ENCODE measurements at places on chromosomes 5 and 9.

- DNase-seq: no peak
These were observed 278.0 kb downstream of the NTRK2 start for GRCh38 chr9:84947412-84947972.

- DNase-seq: no peak
These were observed 240.2 kb downstream of the PBX3 start for GRCh38 chr9:125987420-125987819.

DNA sequence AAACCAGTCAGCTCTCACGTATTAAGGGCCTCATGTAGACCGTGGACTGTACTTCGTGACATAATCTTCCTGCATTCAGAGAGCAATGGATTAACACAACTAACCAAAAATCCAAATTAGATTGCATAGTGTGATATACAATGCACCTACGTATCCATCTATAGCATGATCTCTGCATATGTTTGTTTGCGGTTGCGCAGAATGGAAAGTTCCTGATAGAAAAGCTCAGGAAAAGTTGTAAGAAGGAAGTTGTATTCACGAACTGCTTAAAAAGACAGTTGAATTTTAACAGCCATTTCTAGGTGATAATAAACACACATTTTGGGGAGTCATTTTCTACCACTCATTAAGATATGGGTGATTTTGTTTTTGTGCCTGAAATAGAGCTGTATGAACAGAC, 869.0 kb downstream of the TLE4 start:
- no peak for DNase-seq

GRCh38 chr9:111743275-111743674, 51.5 kb downstream of the SHOC1 start:
- no peak for DNase-seq

DNA sequence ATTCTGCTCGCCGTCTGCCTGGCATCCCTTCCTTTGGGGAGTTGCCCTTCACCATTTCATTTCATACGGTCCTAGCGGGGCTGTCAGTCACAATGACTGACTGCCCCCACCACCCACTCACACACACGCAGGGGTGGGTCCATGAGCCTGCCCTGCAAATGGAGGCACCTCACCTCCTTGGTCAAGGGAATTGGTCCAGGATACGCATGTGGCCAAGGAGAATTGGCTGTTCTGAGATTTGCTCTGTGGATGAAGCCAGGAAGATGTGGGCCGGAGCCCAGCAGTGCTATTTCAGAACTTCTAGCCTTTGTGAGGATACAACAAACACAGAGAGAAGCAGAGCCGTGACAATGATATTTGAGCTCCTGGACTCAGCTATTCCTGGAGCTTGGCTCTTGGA, 17.0 kb downstream of the C1QTNF2 start:
- DNase-seq: peak; percentile 52

- DNase-seq: no peak
These were observed 394.5 kb downstream of the ICE1 start for GRCh38 chr5:5816960-5817359.

DNA sequence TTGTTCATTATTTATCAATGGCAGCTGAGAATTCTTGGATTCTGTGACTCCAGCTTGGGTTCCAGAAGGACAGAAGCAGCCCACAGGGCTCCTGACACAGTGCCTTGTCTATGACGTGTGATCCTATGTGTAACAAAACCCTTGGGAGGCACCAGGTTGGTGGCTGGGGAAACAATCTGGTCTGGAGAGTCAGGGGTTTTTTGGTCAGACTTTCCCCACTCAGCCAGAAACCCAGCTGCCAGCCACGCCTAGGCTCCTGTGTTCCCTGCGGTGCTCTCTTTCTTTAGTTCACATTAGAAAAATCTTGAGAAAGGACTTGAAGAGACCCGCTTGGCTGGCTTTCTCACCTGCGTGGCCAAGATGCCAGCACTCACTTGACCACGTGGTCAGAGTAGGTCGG, 15.5 kb upstream of the ZBED3 start:
- DNase-seq: no peak

DNA sequence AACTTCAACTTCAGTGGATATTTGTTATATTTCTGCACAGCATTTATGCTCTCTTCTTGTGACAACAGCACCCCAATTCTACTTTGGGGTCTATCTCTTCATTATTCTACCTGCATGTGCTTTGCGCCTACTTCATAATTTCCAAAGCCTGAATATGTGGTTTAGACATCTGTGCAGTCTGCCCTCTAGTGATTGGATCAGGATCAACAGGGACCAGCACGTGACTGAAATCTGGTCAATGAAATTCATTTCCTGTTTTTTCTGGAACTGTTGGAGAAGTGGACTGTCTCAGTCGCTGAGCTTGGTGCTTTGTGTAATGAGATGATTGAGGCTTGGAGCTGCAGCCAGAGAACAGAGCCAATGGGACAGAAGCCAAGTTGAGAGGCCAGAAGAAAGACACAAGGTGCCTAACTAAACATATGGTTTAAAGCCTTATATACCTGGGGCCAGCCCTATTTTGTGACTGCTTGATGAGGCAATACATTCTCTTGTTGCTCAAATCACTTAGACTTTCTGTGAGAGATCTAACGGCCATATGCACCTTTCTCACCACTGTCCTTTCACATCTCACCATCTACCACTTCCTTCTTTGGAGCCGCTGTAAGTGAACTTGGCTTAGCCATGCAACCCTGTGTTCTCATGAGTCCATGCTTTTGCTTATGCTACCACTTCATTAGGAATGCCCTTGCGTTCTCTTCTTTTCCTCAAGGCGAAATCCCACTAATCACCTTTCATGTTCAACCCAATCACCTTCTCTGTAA, 68.8 kb upstream of the PPP2R2B start:
- DNase-seq: peak; percentile 27

- no peak for DNase-seq
These were observed 2128.3 kb upstream of the C9orf72 start for GRCh38 chr9:29701559-29701958.

GRCh38 chr9:134375430-134376385, 49.5 kb downstream of the RXRA start:
- peak; percentile 48 for DNase-seq

DNA sequence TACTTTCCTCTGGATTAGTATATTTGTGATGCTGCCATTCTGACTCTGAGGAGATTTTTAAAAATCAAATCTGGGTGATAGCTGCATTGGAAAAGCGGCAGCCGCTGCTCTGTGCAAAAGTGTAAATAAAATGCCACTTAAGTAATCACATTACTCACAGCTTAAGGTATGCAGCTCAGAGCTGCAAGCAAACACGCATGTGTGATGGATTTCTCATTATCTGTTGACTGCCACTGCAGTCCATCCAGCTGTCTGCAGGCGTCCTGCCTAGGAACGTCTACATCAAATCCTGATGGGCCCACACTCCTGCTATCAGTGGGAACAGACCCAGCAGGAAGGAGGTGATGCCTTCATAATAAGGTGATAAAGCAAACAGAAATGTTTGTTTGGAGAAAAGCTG, 216.9 kb downstream of the SPOCK1 start:
- DNase-seq: no peak

- no peak for DNase-seq
These were observed 1526.4 kb upstream of the NUDT12 start for GRCh38 chr5:105088961-105089360.

- DNase-seq: no peak
These were observed 57.3 kb upstream of the LHFPL2 start for GRCh38 chr5:78705826-78706225.

- DNase-seq: no peak
These were observed 169.1 kb downstream of the YTHDC2 start for GRCh38 chr5:113682497-113683136.

DNA sequence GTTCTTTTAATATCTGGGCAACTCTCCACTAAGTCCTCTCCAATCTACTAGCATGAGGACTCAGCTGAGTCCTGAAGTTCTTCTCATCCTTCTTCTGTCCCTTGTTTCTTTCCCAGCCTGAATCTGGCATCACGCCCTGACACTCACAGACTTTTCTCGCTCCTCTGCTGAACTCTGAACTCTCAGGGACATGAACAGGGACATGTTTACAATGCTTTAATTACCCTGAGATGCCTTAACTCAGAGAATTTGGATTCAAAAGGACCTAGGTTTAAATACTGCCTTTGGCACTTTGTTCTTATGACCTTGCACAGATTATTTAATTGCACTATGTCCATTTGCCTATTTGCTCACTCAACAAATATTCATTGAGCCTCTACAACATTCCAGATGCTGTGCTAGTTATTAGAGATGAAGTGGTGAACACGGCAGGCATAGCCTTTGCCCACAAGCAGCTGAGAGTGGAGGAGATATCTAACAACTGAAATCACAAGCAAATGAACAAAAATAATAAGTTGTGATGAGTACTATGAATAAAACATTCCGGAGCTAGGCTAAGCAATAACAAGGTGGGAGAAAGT, 106.0 kb downstream of the ADRB2 start:
- DNase-seq: no peak

DNA sequence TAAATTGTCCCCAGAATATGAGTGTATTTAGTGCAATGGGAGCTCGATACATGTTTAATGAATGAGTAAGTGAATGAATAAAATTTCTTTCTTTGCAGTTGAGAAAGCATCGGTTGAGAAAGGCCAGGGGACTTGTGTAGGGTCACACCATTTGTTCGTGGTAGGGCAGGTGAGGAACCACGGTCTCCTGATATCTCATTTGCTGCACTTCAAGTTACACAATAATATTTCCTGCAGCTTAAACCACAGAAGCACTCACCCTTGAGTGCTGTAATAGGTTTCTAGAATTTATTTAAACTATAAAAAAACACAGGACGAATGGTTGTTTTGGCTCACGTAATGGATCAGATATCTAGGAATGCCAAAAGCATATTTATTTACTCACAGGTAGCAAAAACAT, 429.8 kb downstream of the SPATA31D1 start:
- no peak for DNase-seq

- DNase-seq: no peak
These were observed 185.4 kb downstream of the SH3GL2 start for GRCh38 chr9:17764306-17764705.

DNA sequence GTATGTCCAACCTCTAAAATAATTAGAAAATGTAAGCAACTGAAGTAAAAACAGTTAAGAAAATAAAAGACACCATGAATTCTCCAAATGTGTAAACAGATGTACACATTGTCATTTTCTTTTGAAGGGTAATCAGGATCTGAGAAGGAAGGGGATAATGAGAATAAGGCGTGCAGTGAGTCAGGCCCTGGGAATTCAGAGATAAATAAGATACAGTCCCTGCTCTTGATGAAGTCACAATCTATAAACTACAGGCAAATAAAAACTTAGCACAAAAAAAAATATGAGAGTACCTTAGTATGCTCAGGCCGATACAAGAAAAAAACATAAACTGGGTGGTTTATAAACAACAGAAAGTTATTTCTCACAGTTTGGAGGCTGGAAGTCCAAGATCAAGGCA, 315.3 kb downstream of the DNAH5 start:
- no peak for DNase-seq

DNA sequence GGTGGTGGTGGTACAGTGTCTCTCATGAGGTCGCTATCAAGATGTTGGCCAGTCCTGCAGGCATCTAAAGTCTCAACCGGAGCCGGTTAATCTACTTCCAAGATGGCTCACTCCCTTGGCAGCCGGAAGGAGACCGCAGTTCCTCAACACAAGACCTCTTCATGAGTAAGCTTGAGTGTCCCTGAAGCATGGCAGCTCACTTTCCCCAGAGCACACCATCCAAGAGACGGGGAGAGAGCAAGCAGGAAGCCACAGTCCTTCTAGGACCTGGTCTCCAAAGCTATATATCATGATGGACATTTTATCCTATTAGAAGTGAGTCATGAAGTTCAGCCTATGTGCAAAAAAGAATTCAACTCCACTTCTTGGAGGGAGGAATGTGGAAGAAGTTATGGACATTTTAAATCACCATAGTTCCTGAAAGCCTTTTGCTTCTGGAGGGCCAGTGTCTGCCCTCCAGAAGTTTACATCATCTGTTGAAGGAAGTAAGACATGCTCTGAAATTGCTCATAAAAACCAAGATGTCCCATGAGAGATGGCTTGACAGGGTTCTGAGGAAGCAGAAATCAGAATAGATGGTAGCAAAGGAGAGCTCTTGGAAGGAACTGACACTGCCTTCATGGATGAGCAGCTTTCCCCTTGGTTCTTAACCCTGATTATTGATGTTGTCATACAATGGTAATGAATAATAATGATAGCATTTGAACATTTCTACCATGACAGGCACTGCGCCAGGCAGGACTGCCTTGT, 21.3 kb downstream of the GALNT10 start:
- DNase-seq: no peak

- no peak for DNase-seq
These were observed 439.1 kb upstream of the KIF2A start for GRCh38 chr5:61866930-61867329.

GRCh38 chr5:16178745-16179372, 732 bp downstream of the MARCHF11 start:
- DNase-seq: peak; percentile 31

DNA sequence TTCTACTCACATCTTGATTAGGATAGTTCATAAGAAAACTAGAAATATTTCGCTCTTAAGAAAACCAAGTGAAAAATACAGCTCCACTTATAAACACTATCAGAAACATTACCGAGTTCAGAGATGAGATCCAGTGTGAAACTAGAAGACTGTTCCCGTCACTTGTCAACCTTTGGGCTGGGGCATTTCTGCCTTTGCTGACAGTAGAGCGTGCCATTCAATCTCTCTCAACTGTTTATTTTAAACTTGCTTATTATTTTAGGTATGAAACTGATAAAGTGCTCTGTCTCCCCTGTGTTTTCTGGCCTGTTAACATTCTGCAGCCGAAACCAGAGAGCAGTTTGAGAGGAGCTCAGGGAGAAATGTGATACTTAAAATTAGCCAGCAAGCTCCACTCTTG, 16.7 kb downstream of the MRRF start:
- DNase-seq: no peak

- DNase-seq: peak; percentile 90
These were observed 18.0 kb downstream of the DNLZ start for GRCh38 chr9:136345281-136346156.

GRCh38 chr5:40914835-40915234, 5.5 kb downstream of the C7 start:
- DNase-seq: no peak

DNA sequence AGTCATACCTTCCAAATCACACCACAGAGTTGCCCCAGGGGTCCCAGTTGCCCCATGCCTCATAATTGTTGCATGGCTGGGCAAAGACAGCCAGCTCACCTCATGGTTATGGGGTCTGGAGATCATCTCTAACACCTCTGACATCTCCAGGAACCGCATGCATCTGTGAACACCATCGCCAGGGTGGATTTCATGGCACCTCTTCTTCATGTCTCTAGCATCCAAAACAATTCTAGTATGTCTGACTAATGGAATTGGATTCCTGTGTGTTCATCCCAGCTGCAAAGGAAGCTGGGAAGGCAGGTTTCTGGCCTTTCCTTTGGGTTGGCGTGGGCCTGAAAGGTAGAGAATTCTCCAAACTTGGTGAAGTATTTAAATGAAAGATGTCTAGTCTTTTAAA, 122.3 kb upstream of the ABCA1 start:
- no peak for DNase-seq

DNA sequence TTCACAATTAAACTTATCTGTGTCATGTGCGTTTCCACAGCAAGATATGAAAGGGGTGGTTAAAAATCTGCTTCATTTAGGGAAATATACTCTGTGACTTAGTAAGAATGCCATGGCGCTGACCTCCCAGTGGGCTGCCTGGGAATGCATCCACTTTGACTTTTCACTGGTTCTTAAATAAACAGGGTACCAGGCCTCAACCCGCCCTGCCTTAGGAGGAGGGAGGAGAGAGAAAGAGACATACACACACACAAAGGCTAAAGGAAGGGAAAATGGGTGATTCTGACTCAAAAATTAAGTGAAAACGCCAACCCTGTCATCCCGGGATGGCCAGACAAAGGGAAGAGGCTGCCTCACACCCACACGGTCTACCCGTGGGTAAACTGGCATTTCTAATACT, 122.1 kb downstream of the EBF1 start:
- no peak for DNase-seq

GRCh38 chr9:90107040-90107725, 502.4 kb downstream of the GADD45G start:
- DNase-seq: peak; percentile 22

Data from pons (tissue), 1 donor.